Activated effector memory CD4-positive, alpha-beta T cell treated with anti-CD3 and anti-CD28 coated beads, Interleukin-2, amount 50 U/mL, for 16 hours (primary cell): ENCODE measurements at places on chromosomes 16 and 17.

DNA sequence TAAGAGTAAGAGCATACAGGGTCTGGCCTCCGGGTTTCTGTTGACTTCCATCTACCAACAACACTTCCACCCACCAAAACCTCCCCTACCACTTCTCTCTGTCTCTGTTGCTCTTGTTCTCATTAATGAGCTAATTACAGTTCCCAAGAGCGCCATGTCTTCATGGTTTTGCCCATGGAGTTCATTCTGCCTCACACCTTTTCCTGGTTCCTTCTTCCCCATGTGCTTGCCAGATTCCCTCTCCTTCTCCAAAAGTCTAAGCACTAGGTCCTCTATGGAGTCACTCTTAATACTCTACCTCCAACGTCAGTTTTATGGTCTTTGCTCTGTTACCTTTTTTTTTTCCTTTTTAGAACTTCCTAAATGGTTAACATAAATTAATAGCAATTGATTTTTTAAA is 92.8 kb downstream of the MYO1D start:
- no peak for DNase-seq

- DNase-seq, result no peak
Observed at GRCh38 chr16:75745242-75745641, 19.0 kb upstream of the CPHXL start.

DNA sequence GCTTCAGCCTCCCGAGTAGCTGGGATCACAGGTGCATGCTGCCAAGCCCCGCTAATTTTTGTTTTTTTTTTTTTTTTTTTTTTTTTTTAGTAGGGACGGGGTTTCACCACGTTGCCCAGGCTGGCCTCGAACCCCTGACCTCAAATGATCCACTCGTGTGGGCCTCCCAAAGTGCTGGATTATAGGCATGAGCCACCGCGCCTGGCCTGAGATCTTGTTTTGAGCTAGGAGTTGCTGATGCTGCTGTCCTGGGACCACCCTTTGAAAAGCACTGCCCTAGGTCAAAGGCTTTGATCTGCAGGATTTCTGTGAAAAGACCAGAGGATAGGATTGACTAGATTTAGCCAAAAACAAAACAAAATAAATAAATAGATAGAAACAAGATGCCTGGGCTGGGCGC is 798 bp upstream of the SLC39A11 start:
- DNase-seq, result no peak

DNA sequence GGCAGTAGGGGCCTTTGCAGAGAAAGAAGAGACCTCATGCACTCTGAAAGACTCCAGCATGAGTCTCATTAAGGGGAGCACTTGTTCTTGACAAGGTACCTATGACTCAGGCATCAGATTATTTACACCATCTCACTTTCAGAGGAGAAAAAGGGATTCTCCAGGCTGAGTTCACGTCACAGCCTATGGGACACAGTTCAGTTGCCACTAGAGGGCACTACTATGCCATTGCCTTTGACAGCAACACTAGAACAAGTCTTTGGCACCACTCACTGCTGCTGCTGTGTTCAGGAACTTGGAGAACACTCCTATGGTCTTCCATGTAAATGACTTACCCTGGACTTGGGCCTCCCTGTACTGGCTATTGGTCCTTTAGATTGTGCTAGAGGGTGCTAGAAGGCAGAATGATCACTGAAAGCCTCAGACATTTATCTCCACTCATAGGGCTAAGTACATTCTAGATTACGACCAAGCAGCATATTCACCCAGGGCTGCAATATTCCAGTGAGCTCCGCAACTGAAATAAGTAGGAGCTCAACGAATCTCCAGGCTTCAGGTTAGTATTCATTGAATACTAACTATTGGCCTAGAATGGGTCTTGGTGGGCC is 225.1 kb upstream of the CA10 start:
- DNase-seq, result no peak

DNA sequence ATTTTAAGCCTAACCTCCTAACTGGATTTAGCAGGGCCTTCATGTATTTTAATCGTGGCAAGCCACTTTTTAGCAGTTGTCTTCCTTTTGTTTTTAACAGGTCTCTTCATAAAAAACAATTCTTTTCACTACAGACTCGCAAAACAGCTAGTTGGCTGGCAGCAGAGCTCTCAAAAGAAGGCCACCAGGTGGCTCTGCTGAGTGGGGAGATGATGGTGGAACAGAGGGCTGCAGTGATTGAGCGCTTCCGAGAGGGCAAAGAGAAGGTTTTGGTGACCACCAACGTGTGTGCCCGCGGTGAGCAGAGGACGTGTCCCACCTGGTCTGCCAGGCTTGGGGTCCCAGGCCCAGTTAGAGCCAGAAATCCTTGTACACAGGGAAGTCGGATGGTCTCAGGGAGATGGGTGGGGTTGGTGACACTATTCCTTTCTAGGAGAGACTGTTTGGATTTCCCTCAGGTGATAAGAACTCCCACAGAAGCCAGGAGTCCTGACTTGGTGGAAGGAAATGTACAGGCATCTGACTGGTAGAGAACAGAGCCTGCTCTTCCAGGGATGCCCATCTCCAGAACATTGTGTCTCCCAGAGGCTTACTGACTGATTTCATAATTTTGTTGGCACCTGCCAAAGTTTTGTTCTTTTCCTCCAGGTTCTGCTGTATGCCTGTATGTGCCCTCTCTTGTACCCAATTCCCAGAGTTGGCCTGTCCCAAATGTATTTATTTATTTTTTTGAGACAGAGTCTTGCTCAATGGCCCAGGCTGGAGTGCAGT is 14.9 kb upstream of the DDX19A start:
- DNase-seq, result peak; percentile 63

DNA sequence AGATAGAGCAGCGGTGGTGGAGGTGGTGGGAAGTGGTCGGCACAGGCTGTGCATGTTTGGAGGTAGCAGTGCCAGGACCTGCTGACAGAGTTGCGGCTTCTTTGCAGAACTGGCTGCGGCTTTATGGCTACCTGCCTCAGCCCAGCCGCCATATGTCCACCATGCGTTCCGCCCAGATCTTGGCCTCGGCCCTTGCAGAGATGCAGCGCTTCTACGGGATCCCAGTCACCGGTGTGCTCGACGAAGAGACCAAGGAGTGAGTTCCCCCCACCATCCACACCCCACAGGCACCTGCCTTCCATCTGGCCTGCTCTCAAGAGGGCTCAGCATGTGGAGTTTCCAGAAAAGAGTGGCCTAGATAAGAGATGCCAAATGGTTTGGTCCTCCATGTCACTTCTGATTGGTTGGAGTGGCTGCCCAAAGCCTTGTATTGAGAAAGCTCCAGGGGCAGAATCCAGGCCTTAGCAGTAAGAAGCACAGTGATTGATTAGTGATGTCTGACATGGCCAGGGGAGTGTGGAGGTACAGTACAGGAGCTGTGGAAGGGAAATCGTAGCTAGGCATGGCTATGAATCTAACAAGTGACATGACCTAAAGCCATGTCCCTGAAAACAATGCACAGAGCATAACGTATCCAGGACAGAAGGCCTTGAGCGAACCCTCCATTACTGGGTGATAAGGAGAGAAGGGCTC is 12.0 kb downstream of the MMP15 start:
- DNase-seq, result no peak

DNA sequence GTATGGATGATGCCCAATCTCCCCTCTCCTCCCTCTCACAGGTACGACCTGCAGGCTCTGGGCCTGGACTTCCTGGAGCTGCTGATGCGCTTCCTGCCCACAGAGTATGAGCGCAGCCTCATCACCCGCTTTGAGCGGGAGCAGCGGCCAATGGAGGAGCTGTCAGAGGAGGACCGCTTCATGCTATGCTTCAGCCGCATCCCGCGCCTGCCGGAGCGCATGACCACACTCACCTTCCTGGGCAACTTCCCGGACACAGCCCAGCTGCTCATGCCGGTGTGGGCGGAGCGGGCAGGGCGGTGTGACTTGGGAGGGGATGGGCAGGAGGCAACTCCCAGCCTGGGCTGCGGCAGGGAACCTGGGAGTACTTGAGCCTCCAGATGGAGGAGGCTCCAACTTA is 18.1 kb downstream of the SPATA32 start:
- DNase-seq, result no peak

GRCh38 chr16:25134166-25134700 is 22.7 kb downstream of the LCMT1 start:
- DNase-seq, result no peak

DNA sequence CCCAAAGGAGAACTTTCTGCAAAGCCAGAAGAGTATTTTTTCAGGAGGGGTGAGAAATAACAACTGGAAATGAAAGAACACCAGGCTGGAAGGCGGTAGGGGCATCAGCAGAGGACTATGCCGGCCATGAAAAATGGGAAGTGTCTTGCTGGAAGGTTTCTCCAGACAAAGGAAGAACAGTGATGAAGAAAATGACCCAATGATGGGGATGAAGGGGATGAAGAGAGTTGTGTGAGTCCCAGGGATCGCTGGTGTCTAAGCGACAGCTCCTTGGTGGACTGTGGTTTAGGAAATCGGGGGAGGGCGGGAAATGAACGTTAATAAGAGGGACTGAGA is 623 bp downstream of the TTLL6 start:
- DNase-seq, result no peak

- DNase-seq, result no peak
Observed at GRCh38 chr16:66228792-66229191, 137.7 kb upstream of the CDH5 start.

GRCh38 chr17:41058741-41059140 is 1.2 kb downstream of the KRTAP2-3 start:
- DNase-seq, result no peak

DNA sequence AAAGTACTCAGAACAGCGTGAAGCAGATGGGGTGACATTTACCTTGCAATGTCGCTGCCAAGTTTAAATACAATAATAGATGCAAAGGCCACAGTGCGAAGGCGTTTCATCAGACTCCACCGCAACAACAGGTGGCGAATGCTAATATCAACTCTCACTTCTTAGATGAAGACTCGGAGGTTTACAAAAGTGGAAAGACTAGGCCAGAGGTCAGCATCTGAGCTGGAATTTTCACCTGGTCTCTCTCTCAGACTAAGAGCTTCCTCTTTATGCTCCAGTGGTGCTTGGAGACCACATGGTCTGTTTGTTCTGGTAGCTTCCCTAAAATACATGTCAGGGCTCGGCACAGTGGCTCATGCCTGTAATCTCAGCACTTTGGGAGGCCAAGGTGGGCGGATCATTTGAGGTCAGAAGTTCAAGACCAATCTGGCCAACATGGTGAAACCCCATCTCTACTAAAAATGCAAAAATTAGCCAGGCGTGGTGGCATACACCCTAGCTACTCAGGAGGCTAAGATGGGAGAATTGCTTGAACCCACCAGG is 169.1 kb downstream of the XYLT1 start:
- no peak for DNase-seq

- DNase-seq, result no peak
Observed at GRCh38 chr17:11953924-11954323, 43.4 kb downstream of the ZNF18 start.
